ENCODE measurements at places on chromosomes 1 and 21.

GRCh38 chr1:12144236-12144635 is 22.6 kb upstream of the TNFRSF1B start:
- no peak overlapping the region for H3K4me3 ChIP-seq
- peaks cover 6% of the 10 kb centered on the region for H3K36me3 ChIP-seq
- H3K27ac ChIP-seq = no peak overlapping the region
- H3K4me1 ChIP-seq = no peaks in the 10 kb centered on the region

GRCh38 chr21:16419188-16419921 is 689.6 kb downstream of the USP25 start:
- H3K4me1 ChIP-seq = no peaks in the 10 kb centered on the region
- H3K36me3 ChIP-seq = no peaks in the 10 kb centered on the region
- no peak overlapping the region for H3K4me3 ChIP-seq
- H3K27ac ChIP-seq = no peak overlapping the region
- no peak for DNase-seq
- no peaks in the 10 kb centered on the region for H3K27me3 ChIP-seq

- H3K27ac ChIP-seq = no peak overlapping the region
- no peaks in the 10 kb centered on the region for H3K36me3 ChIP-seq
- DNase-seq = no peak
- H3K4me1 ChIP-seq = peaks cover 7% of the 10 kb centered on the region
- H3K27me3 ChIP-seq = no peaks in the 10 kb centered on the region
- H3K4me3 ChIP-seq = no peak overlapping the region
These were observed 151.8 kb upstream of the RAB4A start for GRCh38 chr1:229119161-229119560.

GRCh38 chr1:42318601-42319000 is 16.4 kb downstream of the FOXJ3 start:
- no peak for DNase-seq
- no peak overlapping the region for H3K4me3 ChIP-seq
- H3K36me3 ChIP-seq = no peaks in the 10 kb centered on the region
- H3K4me1 ChIP-seq = no peaks in the 10 kb centered on the region
- no peaks in the 10 kb centered on the region for H3K27me3 ChIP-seq

DNA sequence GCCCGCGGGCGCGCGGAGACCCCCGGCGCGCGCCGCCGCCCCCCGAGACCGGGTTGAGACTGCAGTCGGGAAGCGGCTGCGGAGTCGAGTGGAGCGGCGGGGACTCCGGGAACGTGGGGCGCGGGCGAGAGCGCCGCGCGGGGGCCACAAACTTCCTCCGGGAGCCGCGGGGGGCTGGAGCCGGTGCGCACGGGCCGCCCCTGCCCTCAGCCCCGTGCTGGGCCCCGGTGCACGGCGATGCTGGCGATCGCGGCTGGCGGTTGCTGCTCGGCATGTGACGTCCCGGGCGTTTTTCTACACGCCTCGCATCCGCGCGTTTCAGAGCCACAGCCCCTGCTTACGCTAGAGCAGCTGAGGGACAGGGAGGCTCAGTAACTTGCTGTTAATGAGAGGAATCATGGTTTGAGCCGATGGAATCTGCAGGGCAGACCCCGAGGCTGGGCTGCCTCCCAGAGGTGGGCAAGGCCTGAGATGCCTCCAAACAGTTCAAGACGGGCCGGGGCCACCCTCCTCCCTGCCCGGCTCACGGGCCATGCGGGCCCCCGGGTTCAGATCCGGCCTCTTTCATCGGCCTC is 520 bp downstream of the TMEM201 start:
- peak overlapping the region; percentile 100 for H3K4me3 ChIP-seq
- DNase-seq = no peak
- H3K36me3 ChIP-seq = no peaks in the 10 kb centered on the region
- H3K27ac ChIP-seq = no peak overlapping the region
- no peaks in the 10 kb centered on the region for H3K27me3 ChIP-seq
- H3K4me1 ChIP-seq = peaks cover 7% of the 10 kb centered on the region

- DNase-seq = no peak
- no peak overlapping the region for H3K4me3 ChIP-seq
These were observed 178.0 kb downstream of the HHAT start for GRCh38 chr1:210506689-210507088.

GRCh38 chr21:39346206-39346605 is 2.7 kb downstream of the HMGN1 start:
- peaks cover 12% of the 10 kb centered on the region for H3K36me3 ChIP-seq
- no peak for DNase-seq
- no peak overlapping the region for H3K27ac ChIP-seq
- H3K27me3 ChIP-seq = no peaks in the 10 kb centered on the region

Data from iPS DF 6.9 (cell line).